ENCODE measurements at places on chromosomes 2 and 18.

- no peak for DNase-seq
These were observed 225.0 kb downstream of the CYP26B1 start for GRCh38 chr2:71922499-71923142.

DNA sequence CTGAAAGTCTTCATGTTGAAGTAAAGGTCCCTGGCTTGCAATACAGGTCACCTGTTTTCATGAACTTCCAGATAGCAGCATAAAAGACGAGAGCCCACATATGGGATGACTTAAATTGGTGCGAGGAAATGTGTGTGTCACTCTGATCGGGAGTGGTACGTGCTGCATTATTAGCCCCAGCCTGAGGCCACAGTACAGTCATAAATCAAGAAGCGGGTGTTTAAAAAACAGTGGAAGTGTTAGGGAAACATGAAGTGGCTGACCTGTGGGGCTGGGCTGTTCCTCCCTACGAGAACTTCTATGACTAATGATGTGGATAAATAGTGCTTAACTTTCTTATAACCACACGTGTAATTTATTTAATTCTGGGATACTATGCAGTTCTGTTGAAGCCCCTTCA is 24.4 kb downstream of the RDH14 start:
- DNase-seq: no peak

DNA sequence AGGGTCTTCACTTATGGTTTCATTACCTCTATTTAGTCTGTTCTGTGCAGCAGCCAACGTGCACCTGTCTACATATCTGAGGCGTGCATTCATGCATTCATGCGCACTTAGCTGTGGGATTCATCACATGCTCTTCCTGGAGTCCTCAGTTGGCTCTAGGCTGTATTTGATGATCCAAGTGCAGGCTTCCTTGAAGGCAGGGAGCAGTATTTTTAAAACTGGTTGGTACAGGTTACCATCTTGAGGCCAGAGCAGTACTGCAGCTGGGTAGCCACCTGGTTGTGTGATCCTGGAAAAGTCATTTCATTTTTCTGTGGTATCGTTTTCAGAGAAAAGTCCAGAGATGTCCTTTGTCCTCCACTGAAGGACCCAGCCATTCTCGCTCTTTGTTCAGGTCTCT is 109.8 kb downstream of the EN1 start:
- no peak for DNase-seq

DNA sequence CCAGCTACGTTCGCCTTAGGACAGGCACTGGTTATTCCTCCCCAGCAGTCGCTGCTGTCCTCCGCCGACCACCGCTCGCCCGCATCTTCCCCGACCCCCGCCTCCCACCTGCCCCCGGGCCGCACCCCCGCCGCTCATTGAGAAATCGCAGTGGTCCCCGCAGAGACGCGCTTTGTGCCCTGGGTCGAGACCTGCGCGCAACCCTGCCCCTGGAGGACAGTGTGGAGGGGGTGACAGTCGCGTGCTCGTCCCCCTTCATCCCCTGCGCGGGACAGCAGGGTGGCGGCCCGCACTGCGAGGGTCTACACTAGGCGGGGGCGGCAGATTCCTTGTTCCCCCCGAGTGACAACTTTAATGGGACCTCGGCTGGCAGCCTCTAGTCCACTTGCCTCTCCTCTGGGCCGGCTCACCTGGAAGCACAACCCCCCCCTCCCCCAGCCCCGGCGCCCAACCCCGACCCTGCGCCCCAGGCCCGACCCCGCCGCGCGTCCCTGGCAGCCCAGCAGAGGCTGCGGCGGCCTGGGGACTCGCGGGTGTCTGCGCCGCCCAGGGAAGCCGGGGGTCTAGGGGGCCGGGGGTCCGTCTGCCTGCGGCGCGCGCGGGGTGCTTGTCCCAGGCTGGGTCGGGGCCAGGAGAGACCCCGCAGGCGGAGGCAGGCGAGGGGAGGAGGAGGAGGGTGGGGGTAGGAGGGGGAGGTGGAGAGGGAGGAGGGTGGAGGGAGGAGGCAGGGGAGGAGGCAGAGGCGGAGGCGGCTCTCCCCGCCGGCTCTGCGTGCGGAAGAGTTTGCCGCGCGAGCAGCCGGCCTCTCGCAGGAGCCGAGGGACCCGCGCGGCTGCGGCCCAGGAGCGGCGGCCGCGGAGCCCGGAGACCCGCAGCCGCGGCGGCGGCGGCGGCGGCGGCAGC is at the start of gene NPAS2:
Gene NPAS2, plus strand, starts transcription at position 770 of the 903 bp plus-strand sequence. CDS start 84,616 bp downstream, outside the sequence.
- peak; percentile 52 for DNase-seq

- no peak for DNase-seq
These were observed 195.1 kb downstream of the EXOC6B start for GRCh38 chr2:72630767-72631166.

GRCh38 chr2:112001136-112001715 is 53.8 kb upstream of the TMEM87B start:
- no peak for DNase-seq
